Progenitor cell of endocrine pancreas (in vitro differentiated cells): ENCODE measurements at places on chromosomes 3 and 15. TPM values are rescaled to one million over a fixed set of nuclear protein-coding genes. Genes with fewer than 3 reads are reported as not detected.

- no peak for DNase-seq
Observed at GRCh38 chr15:56919609-56920366, 1.3 kb downstream of the TCF12 start.

- no peak for DNase-seq
Observed at GRCh38 chr15:68096099-68096498, 42.0 kb downstream of the PIAS1 start.

- no peak for DNase-seq
Observed at GRCh38 chr3:61683549-61684236, 122.3 kb downstream of the PTPRG start.

DNA sequence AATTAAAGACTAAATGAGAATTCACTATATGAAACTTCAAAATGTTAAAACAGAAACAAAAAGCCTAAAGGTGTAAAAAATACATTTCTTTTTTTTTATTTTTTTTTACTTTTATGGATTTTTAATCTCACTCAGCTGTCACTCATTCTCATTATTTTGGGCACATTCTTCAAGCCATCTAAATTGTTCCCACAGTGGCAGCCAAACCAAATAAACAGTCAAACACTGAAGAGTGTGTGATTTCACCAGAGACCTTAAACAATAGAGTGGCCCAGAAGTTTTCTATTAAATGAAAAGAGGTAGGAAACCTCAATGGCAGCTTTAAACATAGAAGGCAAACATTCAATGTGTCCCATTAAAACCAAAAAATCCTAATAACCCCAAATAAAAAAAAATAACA is 616.1 kb downstream of the OTOL1 start:
- no peak for DNase-seq

GRCh38 chr3:60056404-60056803 is 1006.6 kb upstream of the CFAP20DC start:
- DNase-seq: no peak

DNA sequence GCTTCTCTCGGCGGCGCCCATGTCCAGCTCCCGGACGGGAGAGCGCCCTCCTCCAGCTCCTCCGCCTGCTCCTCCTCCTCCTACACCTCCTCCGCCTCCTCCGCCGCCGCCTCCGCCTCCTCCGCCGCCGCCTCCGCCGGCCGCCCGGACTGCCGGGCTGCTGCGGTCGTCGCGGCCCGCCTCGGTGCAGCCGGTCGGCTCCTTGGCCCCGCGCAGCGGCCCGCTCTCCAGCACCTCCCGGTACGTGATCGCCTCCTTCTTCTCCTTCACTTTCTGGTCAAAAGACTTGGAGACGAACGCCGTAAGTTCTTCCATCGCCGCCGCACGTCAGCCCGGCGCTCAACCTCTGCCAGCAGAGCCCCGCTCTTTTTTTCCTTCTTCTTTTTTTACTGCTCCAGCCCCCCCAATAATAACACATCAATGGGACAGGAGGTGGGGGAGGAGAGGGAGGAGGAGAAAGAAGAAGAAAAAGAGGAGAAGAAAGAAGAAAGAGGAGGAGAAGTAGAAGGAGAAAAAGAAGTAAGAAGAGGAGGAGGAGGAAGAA is 438 bp downstream of the SHOX2 start:
- DNase-seq: no peak

Gene GOLGA6L4
- 10.0 and 11.7 TPM in 2 replicates for total RNA-seq

Gene ALG1L2
- 3.5 and 3.9 TPM in 2 replicates for total RNA-seq

Gene MUC4
- total RNA-seq: 0.44 and 0.60 TPM in 2 replicates
